ENCODE measurements at places on chromosomes 6 and 20.
A peak's percentile ranks its signal among the peaks of the same experiment; 100 is the strongest.

DNA sequence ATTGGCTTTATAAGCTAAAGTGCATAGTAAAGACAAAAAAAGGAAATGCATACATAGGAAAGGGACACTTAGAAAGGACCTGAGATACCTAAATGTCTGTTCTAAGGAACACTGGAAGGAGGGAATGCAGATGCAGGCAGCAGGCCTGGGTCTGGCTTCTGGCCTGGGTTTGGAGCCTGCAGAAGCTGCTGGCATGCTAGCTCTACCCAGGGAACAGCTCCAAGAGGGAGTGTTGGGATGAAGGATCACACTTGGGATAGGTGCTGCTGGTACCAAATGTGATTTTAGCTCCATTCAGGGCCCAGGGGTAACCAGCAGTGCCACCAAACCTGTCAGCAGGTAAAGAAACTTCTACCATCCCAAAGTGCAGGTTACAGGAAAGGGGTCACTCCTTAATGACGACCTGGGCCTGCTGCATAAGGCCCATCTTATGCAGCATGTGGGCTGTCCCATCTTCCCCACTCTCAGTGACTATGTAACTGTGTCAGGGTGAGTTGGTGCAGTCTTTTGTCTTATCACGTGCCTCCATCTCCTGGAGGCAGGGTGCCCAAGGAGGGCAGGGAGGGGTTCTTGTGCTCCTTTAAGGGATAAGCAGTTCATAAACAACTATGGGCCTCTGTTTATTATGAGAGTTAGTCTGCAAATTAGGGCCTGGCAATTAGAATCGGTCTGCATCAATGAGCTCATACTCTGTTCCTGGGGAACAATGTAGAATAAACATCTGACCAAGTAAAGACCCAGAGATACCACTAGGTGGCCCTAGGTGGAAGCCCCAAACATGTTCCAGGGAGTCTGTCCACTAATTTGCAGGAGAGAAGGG is 26.9 kb downstream of the DDX27 start:
- DNase-seq, result no peak

GRCh38 chr6:45075246-45075645 is 252.9 kb upstream of the RUNX2 start:
- no peak for DNase-seq

- DNase-seq, result no peak
Observed at GRCh38 chr6:116136933-116137340, 11.0 kb upstream of the COL10A1 start.

- DNase-seq, result no peak
Observed at GRCh38 chr20:39773380-39774000, 811.3 kb downstream of the DHX35 start.

- DNase-seq, result no peak
Observed at GRCh38 chr20:63861981-63862901, 943 bp downstream of the ABHD16B start.

GRCh38 chr6:38973178-38974057 is 75.2 kb upstream of the GLP1R start:
- DNase-seq, result no peak

- DNase-seq, result no peak
Observed at GRCh38 chr20:21077809-21078345, 28.3 kb downstream of the LINC00237 start.

DNA sequence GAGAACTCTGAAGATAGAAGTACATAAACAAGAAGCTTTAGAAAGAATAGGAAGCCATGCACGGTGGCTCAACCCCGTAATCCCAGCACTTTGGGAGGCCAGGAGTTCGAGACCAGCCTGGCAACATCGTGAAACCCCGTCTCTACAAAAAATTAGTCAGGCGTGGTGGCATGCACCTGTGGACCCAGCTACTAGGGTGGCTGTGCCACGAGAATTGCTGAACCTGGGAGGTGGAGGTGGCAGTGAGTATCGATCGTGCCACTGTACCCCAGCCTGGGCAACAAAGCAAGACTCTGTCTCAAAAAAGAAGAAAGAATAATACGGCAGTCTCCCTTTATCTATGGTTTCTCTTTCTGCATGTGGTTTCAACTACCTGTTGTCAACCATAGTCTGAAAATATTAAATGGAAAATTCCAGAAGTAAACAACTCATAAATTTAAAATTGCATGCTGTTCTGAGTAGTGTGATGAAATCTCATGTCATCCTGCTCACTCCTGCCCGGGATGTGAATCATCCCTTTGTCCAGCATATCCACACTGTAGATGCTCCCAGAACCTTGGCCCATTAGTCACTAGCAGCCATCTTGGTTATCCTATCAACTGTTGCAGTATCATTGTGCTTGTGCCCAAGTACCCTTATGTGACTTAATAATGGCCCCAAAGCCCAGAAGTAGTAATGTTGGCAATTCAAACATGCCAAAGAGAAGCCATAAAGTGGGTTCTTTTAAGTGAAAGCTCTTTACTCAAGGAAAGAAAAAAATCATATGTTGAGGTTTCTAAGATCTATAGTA is 22.1 kb downstream of the DEK start:
- DNase-seq, result no peak

DNA sequence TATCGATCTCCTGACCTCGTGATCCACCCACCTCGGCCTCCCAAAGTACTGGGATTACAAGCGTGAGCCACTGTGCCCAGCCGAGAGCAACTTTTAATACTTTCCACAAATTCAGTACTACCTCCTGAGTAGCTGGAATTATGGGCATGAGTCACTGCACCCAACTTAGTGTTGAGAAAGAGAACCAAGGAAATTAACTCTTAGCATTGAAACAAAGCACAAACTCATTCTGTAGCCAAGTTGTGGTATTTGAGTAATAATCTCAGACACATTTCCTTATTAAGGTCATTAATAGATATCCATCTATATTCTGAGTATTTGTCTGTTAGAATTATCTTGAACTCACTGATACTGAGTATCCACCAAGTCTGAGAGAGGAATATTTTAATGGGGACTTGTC is 14.3 kb upstream of the ELOVL2 start:
- DNase-seq, result no peak

DNA sequence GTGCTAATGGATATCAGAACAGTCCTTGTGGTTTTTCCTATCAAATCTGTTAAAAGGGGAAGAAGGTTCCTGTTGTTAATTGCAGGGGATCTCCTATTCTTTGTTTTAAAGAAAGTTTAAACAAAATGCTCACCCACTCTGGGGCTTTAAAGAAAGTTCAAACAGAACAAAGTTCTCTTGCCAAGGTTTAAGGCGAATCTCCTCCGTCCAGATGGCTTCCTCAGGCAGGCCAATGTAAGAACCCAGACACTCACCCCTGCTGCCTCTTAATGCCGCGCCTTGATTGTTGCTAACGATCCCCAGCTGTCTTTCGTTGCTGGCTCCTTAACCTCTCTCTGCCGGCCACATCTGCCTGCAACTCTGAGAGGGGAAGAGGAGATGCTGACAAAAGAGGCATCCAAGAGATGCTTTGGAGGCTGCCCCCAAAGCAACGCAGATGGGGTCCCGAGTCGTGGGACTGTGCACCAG is 235.0 kb upstream of the PRDM1 start:
- no peak for DNase-seq

GRCh38 chr20:14914633-14915032 is 577.2 kb upstream of the FLRT3 start:
- DNase-seq, result no peak

GRCh38 chr6:31068669-31069340 is 43.6 kb downstream of the C6orf15 start:
- DNase-seq, result peak; percentile 62

GRCh38 chr6:72699159-72699558 is 77.3 kb downstream of the KCNQ5 start:
- no peak for DNase-seq

GRCh38 chr6:16130932-16131387 is 2.1 kb downstream of the MYLIP start:
- DNase-seq, result peak; percentile 66

DNA sequence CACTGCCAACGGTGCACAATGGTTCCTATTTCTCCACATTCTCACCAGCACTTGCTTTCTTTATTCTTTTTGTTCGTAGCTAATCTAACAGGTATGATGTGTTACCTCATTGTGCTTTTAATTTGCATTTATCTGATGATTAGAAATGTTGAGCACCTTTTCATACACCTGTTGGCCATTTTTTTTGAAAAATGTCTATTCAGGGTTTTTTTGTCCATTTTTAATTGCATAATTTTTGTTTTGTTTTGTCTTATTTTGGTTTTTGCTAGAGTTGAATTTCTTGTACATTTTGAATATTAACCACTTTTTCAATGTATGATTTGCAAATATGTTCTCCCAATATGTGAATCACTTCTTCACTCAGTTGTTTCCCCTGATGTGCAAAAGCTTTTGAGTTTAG is 150.6 kb downstream of the TENT5A start:
- DNase-seq, result no peak
